ENCODE measurements at places on chromosomes 11 and 22. TPM values are rescaled to one million over a fixed set of nuclear protein-coding genes. Genes with fewer than 3 reads are reported as not detected.

- peak; percentile 28 for DNase-seq
Measured at GRCh38 chr11:123537726-123538125, 107.7 kb downstream of the GRAMD1B start.

GRCh38 chr11:20208622-20209111 lies 48.4 kb upstream of the DBX1 start:
- no peak for DNase-seq

The VSIG2 gene
- not detected for total RNA-seq

GRCh38 chr22:20781272-20781990 lies 7.5 kb downstream of the SERPIND1 start:
- no peak for DNase-seq

- DNase-seq, result no peak
Measured at GRCh38 chr22:29216873-29217666, 11.4 kb downstream of the EMID1 start.

The IGSF9B gene
- total RNA-seq, result under 0.01 TPM

- peak; percentile 89 for DNase-seq
Measured at GRCh38 chr22:30301995-30302809, 12.9 kb upstream of the CASTOR1 start.

DNA sequence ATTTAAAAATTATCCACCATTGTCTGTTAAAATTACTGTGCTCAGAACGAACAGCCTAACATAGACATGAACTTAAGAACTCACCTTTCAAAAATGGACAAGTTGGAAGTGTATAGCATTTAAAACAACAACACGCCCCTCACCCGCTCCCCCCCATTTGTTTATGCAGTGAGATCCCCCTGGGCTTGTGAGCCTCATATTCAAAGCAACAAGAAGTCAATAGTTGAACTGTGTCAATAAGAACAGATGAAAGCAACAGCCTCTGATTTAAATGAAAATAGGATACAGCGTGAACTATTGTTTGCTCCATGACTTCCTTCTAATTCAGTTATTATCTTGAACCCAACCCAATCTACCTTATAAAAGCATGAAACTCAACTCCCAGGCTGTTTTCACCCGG lies 314.2 kb downstream of the BLID start:
- DNase-seq, result no peak

DNA sequence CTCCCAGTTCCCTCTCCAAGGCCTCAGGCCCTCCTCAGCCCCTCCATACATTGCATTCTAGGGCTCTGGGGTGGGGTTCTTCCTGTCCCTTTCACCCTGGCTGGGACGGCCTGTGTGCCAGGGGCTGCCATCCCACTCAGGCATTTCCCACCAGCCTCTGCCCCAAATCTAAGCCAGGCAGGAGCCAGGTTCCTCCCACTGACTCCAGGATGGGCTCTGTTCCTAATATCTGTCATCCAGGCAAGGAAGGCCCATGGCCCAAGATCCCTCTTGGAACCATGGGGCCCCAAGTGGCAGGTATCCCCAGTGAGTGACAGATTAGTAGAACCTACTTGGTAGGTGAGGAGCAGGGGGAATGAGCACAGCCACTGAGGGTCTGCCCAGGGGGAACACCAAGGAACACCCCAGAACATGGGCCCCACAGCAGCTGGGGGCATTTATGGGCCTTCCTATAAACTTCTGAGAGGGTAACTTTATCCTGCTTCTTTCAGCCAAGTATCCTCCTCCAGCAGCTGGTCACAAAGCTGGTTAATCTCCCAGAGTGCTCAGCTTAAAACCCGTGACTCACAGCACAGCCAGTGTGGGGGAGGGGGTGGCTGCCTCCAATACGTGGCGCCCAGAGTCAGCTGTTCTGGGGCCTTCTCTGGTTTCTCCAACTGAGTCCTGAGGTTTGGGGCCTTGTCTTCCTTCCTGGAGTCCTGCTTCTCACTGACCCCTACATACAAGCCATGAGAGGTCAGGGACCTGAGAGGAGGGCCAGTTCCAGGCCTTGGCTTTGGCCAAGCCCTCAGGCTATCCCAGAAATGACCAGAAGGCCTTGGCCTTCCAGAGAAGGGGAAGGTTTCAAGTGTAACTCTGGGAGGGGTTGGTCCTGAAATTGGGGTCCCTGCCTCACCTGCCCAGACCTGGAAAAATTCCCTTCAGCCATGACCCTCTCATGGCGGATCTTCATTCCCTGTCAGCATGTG lies 19.9 kb upstream of the MYOD1 start:
- DNase-seq, result peak; percentile 98

GRCh38 chr11:31922450-31922849 lies 111.3 kb upstream of the PAX6 start:
- no peak for DNase-seq

The PIK3C2A gene
- total RNA-seq, result 24.9 TPM

DNA sequence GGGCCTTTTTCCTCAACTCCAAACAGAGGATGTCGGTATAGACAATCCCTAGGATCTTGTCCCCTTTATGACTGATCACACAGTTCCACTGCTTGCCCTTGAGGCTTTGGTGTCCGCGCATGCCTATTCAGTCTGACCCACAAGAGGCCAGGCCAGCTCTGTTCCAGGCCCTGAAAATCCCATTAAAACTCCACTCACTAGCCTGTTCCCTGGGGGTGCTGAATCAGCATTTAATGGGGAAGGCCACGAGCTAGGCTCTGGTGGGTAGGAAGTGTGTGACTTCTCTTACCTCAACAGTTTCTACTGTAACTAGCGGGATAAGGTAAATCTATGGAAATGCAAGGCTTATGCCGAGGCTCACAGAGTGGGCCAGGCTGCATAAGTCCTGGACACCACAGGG lies 117.7 kb downstream of the PTPRJ start:
- DNase-seq, result no peak

The TIMP3 gene
- 19.6 TPM for total RNA-seq

All from LHCN-M2 (cell line).